CD4-positive, alpha-beta memory T cell (primary cell): ENCODE measurements at places on chromosomes 6 and 20.

- no peak for DNase-seq
Measured at GRCh38 chr6:32949113-32949512, 3.8 kb downstream of the HLA-DMA start.

GRCh38 chr6:132479131-132479530 is 33.8 kb downstream of the STX7 start:
- DNase-seq: no peak

GRCh38 chr20:44770484-44771171 is 25.0 kb downstream of the KCNK15 start:
- DNase-seq: no peak

GRCh38 chr6:144776031-144776819 is 491.1 kb downstream of the UTRN start:
- no peak for DNase-seq
